Anterior cingulate cortex (tissue), 58 donors: ENCODE measurements at places on chromosomes 1 and 21.

DNA sequence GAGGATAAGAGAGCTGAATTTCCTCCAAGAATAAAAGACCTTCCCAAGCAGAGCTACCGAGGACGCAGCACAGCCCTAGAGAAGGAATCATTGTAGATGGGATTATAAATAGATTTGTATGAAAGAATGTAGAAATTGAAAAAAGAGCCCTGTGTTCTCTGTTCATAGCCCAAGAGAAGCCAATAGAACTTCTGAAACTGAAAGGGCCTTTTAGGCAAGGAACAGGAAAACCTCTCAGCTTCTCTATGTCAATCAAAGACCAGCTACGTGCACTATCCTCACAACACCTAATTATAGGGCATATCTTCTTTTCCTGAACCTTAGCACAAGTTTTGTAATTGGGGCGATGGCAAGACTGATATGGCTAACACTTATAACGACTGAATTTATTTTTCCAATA is 192.4 kb upstream of the RNPC3 start:
- DNase-seq, result no peak

GRCh38 chr1:117093870-117094621 is 27.5 kb downstream of the TRIM45 start:
- peak; percentile 26 for DNase-seq

DNA sequence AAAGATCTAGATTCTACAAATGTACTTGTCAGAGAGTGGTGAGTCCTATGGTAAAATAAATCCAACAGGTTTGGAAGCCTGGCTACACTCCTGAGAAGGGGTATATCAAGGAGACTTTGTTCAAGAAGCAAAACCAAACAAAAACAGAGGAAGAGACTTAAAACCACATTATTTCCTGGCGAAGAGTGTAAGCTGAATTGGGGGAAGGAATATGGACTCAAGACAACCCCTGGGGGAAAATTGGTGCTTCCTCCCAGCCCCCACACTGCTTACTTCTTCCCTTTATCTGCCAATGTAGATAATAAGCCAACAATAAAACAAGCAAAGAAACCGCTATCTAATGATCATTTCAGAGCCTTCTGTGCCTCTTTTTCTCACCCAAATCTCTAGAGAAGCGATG is 48.4 kb upstream of the ZBTB18 start:
- DNase-seq, result no peak

DNA sequence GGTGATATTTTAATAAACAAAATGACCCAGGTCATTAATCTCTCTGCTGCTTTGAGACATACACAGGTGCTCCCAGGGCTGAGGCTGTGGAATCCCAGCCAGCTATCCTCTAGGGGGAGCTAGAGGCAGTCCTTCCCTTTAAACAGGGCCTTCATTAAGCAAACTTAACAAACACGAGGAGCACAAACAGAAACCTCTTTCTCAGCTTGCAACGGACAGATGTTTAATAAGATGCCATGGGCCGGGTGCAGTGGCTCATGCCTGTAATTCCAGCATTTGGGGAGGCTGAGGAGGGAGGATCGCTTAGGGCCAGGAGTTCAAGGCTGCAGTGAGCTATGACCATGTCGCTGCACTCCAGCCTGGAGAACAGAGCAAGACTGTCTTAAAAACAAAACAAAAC is 106.7 kb downstream of the HIVEP3 start:
- peak; percentile 8 for DNase-seq

DNA sequence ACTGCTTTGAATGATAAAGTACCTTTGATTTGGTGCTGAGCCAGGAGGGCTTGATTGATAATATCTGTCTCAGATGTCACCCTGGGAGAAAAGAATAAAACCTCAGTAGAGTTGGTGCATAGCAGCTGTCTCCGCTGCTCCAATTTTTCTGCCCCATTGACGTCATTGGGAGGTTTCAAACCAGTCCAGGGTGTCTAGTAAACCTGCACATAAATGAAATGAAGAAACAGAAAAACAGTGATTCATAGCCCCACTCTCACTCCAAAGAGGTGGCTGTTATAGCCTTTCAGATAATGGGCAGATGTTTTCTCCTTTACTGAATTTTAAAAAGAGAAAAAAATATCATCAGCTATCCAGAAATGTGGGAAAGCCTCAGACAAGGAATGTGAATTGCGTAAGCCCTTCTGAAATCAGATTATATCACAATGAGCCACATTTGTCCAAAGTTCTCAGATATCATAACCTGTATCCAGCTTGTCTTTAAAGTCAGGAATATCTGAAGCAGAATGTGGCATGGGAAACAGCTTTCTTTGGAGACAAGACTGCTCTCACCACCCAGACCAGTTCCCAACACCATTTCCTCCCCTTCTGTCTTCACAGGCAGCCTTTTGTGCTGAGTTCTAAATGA is 351.3 kb upstream of the SGIP1 start:
- no peak for DNase-seq

DNA sequence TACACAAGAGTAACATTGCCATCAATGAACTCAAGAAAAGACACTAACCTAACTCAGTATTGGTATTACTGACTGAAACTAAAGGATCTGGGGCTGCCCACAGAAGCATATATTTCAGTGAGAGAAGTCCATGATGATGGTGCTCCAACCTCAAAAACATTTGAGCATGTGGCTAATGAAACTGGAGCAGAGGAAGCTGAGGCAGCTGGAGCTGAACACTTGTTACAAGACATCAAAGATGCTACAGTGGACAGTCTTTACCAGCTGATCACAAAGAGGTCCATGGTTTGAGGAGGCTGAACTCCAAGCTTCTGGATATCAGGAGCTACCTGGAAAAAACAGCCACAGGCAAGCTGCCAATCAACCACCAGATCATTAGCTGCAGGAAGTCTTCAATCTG is 42.2 kb upstream of the TTC39A start:
- DNase-seq, result no peak

- no peak for DNase-seq
Measured at GRCh38 chr1:166920561-166921475, 44.8 kb upstream of the TADA1 start.

GRCh38 chr21:28899744-28900143 is 92.9 kb downstream of the LTN1 start:
- no peak for DNase-seq

DNA sequence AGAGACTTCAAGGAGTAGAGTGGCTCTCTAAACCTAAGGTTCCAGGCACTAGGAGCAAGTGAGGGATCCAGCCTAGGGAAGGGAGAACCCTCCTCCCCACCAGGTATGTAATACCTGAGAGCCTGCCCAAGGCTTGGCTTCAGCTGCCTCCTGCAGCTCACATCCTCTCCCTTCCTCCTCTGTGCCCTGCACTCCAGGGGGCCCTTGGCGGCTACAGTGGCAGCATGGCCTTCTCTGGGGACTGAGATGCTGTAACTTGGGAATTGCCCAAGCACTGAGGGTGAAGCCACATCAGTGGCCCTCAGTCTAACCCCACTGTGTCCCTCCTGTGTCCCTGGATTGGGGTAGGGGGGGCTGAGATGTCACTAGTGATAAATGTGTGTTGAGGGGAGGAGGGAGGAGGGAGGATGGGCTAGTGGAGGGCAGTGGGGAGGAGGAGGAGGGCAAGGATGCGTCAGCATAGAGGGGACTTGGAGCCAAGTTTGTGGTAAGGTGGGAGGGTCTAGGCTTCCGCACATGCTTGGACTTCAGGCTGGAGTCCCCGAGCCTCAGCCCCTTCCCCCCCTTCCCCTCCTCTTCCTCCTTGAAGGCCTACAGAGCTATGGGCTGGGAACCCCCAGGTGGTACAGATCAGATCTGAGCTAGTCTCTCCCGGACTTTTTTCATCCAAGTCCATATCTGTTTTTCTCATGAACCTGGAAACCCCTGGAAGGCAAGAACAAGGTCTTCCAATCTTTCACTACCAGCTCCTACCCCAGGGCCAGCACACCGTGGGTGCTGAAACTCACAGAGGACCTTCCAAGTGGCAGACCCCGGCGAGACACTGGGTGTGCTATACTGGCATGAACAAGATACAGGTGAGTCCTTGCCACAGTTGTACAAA is 17.5 kb downstream of the COL9A2 start:
- DNase-seq, result no peak

DNA sequence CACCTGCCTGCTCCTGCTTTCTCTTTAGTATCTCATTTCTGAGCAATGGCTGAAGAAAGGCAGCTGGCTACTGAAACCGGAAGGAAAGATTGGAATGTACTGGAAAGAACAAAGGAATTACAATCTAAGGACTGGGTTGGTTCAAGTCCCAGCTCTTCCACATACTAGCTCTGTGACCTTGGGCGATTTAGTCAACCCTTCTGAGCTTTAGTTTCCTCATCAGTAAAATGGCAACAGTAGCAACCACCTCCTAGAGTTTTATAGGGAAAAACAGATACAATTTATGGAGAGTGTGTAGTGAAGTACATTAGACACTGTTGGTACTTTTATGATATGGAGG is 158.8 kb downstream of the KAZN start:
- DNase-seq, result no peak

DNA sequence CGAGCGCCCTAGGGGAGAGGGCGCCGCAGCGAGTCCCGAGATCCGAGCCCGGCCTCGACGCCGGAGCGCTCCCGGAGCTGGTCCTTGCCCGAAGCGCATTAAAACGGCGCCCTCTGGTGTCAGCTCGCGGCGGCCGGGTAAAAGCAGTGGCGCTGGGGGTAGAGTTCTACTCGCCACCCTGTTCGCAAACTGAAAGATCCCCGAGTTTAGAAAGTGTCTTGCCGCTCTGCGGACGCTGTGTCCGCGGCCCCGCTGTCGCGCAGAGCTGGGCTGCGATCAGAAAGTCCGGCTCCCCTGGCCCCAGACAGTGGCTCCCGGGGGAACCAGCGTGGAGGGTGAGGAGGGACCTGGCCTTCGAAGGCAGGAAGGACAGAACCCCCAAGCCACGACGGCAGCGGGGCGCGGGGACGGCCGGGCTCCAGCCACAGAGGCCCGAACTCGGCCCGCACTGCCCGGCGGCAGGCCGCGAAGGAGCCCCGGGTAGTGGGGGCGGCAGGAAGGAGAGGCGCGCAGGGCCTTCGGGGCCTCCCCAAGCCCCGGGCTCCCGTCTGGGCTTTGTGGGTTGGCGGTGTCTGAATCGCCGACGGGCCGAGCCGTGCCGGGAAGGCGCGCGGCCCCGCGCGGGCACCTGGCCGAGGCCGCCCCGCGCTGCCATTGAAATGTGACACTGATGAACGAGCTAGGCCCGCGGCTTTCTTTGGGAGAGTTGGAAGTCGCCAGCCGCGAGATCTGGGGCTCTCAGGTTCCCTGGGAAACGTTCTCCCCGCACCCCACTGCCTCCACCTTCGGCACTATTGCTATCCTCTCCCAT is 39.1 kb upstream of the NFIA start:
- DNase-seq, result peak; percentile 51

- DNase-seq, result no peak
Measured at GRCh38 chr1:75952016-75952415, 19.8 kb upstream of the ASB17 start.

DNA sequence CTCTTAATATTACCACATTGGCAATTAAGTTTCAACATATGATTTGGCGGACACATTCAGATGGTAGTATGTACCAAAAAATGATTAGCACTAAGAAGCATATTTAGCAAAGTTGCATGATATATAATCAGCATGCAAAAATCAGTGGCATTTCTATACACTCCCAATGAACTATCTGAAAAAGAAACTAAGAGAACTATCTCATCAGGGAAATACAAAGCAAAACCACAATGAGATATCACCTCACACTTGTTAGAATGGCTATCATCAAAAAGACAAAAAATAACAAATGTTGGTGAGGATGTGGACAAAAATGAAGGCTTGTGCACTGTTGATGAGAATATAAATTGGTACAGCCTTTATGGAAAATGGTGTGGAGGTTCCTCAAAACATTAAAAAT is 31.4 kb upstream of the DENND1B start:
- no peak for DNase-seq

DNA sequence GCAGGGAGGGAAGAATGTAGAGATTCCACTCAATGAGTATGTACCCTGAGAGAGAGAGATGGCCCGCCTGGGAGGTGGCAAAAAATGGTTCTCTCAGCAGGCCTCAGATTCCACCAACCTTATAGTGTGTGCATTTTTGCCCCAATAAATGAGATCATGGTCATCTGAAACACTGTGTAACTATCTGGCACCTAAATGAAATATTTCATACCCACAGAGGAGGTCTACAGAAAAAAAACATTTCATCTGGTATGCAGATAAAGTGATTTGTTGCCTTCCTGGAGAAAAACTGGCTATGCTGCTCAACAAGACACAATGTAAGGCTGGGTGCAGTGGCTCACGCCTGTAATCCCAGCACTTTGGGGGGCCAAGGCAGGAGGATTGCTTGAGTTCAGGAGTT is 4.9 kb downstream of the TMCO2 start:
- DNase-seq, result no peak

DNA sequence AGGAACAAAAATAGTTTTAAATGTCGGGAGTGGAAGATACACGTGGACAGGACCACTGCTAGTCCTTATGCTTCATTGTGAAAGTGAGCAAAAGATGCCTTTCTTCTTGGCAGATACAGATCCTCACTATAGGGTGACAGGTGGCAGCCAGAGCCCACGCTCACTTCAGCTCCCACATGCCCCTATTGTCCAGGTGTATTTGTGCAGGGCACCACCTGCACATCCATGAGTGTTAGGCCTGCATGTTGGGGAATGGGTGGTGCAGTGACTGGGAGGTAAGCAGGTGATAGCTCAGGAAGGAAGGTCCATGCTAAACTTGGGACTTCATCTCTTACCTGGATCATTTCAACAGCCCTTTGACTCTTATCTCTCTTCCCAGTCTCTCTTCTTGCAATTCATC is 27.4 kb downstream of the SLC5A9 start:
- DNase-seq, result no peak

DNA sequence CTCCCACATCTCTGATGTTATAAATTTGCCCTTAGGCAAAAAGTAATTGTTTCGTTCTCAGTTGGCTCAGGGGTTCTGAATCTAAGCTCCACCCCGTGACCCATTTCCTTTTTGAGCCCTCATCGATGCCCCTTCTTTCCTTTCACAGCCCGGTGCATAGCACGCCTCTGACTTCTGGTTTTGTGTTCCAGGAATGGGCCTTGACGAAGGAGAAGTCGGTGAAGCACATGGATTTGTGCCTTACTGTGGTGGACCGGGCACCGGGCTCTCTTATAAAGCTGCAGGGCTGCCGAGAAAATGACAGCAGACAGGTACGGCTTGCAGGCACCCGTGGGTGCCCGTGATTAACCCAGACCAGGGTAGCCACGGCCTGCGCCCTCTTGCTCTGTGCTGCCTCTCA is 151.9 kb downstream of the PGBD5 start:
- DNase-seq, result no peak

- DNase-seq, result no peak
Measured at GRCh38 chr1:216448011-216448510, 24.8 kb upstream of the USH2A start.

GRCh38 chr21:39296891-39297290 is 16.5 kb downstream of the BRWD1 start:
- no peak for DNase-seq

DNA sequence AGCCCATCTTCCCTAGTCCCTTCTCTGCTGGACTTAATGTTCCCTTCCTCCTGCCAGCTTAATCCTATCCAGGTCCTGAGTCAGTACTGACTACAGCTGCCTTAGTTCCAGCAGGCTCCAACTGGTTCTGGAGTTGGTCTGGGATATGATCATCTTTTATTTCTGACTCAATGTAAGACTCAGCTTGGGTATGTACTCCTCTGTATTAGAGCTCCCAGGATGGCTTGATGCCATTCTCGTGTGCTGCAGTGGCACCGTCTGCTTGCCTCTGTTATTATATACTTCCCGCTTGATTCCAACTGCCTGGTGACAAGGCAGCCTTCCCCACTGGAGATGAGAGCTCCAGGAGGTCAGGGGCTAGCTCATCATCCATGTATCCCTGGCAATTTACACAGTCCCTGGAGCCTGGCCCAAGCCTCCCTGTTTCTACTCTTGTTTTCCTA is 164.4 kb upstream of the DPT start:
- no peak for DNase-seq
